GM12865 (cell line): ENCODE measurements at places on chromosomes 5 and 9.

- DNase-seq, result no peak
Observed at GRCh38 chr9:134889386-134890154, 9.0 kb downstream of the FCN2 start.

- DNase-seq, result peak; percentile 65
Observed at GRCh38 chr5:65050140-65050539, 281.4 kb downstream of the CWC27 start.

DNA sequence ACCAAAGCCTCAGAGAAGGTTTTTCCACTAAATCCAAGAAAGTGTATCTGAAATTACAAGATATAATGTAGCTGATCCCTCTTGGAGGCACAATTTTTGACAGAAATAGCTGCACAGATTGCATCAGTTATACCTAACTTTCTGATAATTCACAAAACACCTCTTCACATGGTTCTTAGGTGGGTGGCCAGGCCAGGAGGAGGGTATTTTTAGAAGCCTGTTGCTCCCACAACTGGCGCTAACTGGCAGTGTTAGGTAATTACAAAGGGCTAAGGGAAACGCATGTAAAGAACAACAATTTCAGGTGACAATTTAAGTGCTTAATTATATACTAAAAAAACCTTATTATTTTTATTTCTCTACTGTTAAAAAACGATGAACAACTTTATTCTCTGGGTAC lies 247.9 kb downstream of the BNC2 start:
- no peak for DNase-seq

DNA sequence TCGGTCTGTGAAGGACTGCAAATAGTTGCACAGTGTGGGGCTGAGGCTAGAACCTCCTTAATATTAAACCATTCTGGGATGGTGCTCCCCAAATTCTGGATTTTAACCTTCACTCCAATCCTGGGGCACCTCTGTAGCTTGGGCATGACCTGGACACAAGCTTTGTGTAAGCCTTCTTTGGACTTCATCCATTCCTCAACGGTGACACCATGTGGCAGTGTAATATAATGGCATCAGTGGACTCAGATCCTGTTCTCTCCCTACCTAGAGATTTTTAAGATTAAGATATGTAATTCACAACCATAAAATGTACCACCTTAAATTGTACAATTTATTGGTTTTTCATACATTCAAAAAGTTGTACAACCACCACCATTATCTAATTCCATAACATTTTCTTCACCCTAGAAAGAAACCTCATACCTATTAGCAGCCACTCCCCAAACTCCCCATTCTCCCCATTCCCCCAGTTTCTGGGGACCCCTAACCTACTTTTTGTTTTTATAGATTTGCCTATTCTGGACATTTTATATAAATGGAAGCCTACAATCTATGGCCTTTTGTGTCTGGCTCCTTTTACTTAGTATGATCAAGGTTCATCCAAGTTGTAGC lies 4.8 kb upstream of the PLGRKT start:
- DNase-seq, result peak; percentile 82

DNA sequence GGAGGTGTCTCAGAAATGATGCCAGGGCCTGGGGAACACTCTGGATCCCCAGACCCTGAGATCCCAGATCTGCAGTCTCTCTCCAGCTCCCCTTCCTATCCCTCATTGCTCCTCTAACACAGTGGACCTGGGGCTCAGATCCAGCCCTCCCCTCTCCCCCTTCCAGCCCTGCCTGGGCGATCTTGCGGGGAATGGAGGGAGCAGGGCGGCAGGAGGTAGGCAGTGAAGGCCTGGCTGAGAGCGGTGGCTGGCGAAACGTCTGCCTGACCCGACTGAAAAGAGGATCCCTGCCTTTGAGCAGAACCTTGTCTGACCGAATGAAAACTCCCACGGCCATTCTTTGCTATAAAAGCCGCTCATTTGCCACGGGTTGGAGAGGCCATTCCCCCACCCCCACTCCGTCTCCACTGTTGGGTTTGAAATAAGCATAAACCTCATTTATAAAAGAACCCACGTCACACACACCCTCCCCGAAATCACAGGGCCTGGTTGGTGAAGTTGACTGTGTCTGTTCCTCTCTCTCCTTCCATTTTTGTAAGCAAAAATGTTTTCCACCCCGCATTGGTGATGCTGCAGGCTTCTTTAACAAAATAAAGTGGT lies 8.8 kb downstream of the MSX2 start:
- DNase-seq, result no peak

- DNase-seq, result no peak
Observed at GRCh38 chr5:179536676-179537075, 13.7 kb upstream of the RUFY1 start.

- peak; percentile 37 for DNase-seq
Observed at GRCh38 chr9:78115073-78115472, 83.5 kb upstream of the GNAQ start.

DNA sequence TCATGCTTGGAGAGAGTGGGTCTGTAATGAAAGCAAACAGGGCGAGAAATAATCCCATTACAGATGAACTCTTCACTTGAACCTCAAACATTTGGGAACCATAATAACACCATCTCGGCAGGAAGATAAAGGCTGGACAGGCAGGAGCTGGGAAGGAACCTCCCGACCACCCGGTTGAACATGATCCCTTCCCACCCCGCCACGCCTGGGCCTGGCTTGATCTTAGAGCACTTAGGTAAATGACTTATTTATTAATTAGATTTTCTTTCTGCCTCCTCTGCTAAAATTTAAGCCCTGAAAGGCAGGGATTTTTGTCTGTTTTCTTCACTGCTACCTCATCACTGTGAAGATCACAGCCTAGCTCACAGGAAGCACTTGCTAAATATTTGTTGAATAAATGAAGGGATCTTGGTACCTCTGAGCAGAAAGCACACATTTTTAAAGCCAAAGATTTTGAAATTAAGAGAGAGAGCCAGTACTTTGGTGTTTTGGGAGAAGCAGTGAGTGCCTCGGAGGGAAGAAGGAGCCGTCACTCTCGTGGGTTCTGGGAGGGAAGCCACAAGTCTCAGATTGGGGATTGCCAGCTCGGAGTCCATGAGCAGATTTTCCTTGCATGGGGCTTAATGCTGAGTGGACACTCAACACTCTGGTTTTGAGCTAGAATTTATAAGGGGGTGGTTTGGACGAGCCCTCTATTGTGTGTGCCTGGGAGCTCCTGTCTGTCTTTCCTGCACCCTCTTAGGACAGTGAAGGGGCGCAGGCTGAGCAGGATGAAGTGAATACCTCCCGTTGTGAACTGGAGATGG lies 133.3 kb downstream of the MACROH2A1 start:
- no peak for DNase-seq

GRCh38 chr5:117326997-117327396 lies 752.4 kb upstream of the SEMA6A start:
- DNase-seq, result no peak

DNA sequence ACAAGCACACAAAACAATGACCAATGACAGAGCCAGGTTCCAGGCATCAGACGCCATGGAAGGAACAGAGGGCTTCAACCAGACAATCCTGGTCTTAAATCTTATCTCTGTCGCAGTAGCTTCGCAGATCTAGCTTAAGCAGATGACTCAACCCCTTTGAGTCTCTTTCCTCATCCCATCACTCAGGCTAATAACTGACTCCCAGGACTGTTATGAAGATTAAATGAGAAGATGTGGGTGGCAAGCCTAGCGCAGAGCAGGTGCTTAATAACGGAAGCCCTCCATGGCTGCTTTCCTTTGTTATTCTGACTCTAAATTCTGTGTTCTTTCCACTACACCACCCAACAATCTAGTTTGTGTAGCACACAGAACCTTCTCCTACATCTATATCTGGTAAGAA lies 110.9 kb downstream of the SLC24A2 start:
- no peak for DNase-seq

DNA sequence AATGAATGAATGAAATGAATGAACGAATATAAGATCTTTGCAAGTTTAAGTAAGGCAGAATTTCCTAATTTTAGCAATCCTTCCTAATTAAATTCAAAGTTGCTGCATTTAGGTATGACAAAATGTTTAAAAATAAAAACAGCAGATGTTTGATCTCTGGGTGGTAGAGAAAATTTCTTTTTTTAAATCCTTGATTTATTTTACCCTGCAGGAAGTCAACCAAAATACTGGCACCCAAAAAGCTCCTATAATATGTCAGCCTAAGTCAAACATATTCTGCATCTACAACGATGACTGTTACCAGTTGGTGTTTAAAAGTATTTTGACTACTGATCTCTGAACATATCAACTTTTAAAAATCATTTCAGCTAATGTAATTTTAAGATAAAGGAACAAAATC lies 58.4 kb downstream of the TTC39B start:
- DNase-seq, result no peak

- DNase-seq, result no peak
Observed at GRCh38 chr5:40446910-40447309, 232.8 kb upstream of the PTGER4 start.

- no peak for DNase-seq
Observed at GRCh38 chr5:151682751-151683331, 3.9 kb downstream of the SPARC start.

DNA sequence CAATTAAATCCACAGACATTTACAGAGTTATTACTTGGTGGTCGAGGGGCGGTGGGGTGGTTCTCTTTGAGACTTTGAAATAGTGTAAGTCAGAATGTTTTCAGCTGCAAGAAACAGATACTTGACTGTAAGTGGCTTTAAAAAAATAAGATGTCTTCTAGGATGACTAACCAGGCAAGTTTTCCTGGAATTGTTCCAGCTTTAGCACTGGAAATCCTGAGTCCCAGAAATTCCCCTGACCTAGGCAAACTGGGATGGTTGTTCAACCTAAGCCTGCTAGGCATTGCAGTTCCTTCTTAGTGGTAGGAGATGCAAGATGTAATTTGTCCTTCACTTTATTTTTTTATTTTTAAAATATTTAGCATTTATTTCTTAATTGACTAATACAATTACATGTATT lies 169.5 kb upstream of the POC5 start:
- no peak for DNase-seq

DNA sequence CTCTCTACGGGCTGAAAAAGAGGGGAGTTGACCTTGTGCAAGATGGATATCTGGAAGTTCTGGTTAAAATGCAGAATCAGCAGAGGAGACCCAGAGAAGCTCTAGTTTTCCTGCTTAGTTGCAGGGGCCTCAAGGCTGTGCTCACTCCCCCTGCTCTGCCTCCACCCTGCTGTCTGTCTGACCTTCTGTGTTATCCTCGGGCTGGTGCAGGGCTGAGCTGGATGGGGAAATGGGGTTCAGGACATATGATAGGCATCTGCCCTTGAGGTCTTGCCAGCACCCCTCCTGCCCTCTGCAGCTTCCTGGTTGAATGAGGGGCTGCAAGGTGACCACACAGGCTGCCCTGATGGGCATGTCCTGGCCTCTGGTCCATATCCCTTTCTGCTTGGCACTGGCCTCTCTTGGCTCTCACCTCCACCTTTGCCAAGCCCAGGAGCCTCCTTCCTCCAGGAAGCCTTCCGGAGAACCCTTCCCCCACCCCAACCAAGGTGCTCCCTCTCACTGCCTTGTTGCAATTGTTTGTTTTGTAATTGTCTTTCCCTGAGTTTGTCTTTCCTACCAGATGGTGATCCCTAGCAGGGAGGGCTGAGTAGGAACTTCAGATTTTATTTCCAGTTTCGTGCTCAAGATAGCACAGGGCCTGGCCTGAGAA lies 1.3 kb downstream of the TMEM268 start:
- no peak for DNase-seq

DNA sequence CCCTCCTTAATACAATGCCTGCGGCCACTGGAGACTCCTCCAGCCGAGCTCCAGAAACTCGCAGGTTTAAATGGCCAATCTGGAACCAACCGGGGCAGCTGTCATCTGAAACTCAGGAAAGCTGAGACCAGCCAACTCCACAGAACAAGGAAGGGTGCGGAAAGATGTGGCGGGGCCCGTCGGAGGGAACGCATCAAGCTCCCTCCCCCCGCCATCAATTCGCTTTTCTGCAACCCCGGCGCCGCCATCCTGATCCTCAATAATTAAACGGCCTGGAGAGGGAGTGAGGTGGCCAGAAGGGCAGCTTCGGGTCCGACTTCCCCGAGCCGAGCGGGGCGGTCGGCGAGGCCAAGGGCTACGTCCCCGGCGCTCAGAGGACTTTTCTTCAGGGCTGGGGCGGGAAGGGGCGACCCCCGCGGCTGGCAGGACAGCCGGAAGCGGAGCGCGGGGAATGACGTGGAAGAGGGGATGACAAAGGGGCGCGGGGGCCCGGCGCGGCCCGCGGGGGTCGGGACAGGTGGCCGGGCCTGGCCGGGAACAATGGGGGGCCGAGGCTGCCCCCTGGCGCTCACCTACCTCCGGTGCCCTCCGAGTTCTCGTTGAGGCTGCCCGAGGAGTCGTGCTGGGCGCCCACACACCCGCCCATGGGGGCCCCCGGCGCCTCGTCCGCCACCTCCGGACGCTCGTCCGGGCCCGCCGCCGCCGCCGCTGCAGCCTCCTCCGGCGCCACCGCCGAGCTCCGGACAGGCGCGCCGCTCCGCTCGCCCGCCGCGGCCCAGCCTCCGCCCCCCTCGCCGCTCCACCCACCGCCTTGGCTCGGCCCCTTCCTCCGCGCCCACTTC lies at the start of gene UBTD2:
TSS of gene UBTD2 (minus strand) at position 745 of the 842 bp plus-strand sequence. CDS start at position 646, 99 bp downstream.
- DNase-seq, result peak; percentile 87

- DNase-seq, result no peak
Observed at GRCh38 chr9:98180996-98181395, 11.4 kb downstream of the CORO2A start.

DNA sequence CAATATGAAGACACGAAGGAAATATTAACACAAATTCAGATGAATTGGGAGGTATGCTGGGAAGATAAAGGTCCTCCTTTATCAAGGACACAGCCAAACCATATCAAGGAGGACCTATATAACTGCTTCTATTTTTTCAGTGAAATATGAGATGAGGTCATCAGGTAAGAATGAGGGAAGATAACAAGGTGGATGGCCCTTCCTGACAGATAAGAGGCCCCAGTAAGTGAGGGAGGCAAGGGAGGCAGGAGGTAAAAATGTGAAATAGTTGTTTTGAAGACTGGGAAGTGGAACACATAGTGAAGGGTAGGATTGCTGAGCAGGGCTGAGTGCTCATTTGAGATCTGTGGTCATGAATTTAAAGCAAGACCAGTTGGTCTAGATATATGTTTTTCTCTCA lies 60.0 kb upstream of the FOXE1 start:
- no peak for DNase-seq

- DNase-seq, result peak; percentile 8
Observed at GRCh38 chr5:160802592-160802991, 49.4 kb downstream of the ATP10B start.

GRCh38 chr5:3041001-3041400 lies 289.5 kb upstream of the IRX2 start:
- no peak for DNase-seq
